Esophagus muscularis mucosa (tissue), 4 donors: ENCODE measurements at places on chromosomes 12 and 14.

GRCh38 chr14:80354860-80355581, 143.7 kb upstream of the DIO2 start:
- DNase-seq = no peak
- no peaks in the 10 kb centered on the region for H3K27me3 ChIP-seq
- H3K27ac ChIP-seq = no peak overlapping the region
- H3K4me3 ChIP-seq = no peak overlapping the region
- H3K4me1 ChIP-seq = no peaks in the 10 kb centered on the region

GRCh38 chr12:81888106-81888740, 129.1 kb upstream of the PPFIA2 start:
- no peak overlapping the region for H3K4me3 ChIP-seq
- no peaks in the 10 kb centered on the region for H3K4me1 ChIP-seq
- no peak overlapping the region for H3K27ac ChIP-seq

DNA sequence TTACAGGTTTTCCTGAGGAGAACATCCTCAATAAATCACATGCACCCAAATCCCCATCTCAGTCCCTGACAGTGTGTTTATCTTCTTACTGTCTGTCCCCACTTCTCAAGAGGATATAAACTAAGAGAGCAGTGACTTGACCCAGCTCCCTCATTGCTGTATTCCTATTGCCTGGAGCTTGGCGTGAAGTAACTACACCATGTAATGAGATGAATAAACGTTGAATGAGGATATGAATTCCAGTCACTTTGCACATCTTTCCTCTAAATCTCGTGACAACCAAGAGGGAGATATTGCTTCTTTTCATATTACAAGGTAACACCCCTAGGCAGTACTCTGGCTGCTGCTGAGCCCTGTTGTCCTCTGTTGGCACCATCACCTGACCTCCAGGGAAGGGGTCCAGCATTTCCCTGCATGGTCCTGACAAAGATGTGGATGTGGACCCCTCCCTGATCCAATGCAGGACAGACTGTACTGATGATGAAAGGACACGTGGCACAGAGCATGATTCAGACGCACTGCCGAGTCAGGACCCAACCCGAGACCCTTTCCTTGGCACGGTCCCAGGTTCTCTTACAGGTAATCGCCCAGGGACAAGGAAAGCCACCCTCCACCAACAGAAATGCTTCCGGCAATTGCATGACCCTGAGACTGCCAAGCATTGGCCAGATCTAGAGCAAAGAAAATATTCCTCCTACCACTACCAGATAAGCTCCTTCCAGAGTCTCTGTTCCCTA, 47.7 kb upstream of the CPM start:
- no peak for DNase-seq
- no peak overlapping the region for H3K4me3 ChIP-seq
- no peaks in the 10 kb centered on the region for H3K27me3 ChIP-seq
- no peaks in the 10 kb centered on the region for H3K4me1 ChIP-seq

GRCh38 chr12:123253641-123254459, 17.8 kb downstream of the CDK2AP1 start:
- H3K27me3 ChIP-seq = no peaks in the 10 kb centered on the region
- H3K36me3 ChIP-seq = peaks cover 53% of the 10 kb centered on the region
- no peak overlapping the region for H3K27ac ChIP-seq
- no peak overlapping the region for H3K4me3 ChIP-seq
- H3K4me1 ChIP-seq = peaks cover 31% of the 10 kb centered on the region
- DNase-seq = no peak

- no peak overlapping the region for H3K27ac ChIP-seq
- H3K36me3 ChIP-seq = no peaks in the 10 kb centered on the region
- H3K27me3 ChIP-seq = no peaks in the 10 kb centered on the region
Observed at GRCh38 chr14:81401420-81402122, 1.4 kb upstream of the STON2 start.

DNA sequence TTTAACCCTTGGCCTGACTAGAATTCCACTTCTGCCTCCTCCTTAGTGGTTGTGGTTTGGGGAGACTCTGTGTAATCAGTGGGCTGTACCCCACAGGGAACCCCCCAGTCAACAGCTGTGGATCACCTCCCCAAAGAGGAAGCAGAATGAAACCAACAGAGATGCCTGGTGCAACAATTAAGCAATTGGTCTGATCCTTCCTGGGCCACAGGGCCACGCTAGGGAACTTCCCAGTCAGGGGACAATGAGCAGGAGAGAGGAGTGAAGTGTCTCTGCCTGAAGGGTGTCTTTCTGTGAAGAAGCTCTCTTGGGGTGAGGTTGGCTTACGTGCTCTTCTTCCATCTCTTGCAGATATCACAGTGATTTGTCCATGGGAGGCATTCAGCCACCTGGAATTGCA, 8.2 kb downstream of the PDE6H start:
- H3K4me3 ChIP-seq = no peak overlapping the region
- H3K4me1 ChIP-seq = no peaks in the 10 kb centered on the region
- no peak overlapping the region for H3K27ac ChIP-seq
- DNase-seq = no peak

GRCh38 chr14:76941946-76942805, 86.3 kb downstream of the IRF2BPL start:
- no peaks in the 10 kb centered on the region for H3K36me3 ChIP-seq
- no peak for DNase-seq
- H3K4me1 ChIP-seq = peaks cover 41% of the 10 kb centered on the region
- H3K4me3 ChIP-seq = no peak overlapping the region

DNA sequence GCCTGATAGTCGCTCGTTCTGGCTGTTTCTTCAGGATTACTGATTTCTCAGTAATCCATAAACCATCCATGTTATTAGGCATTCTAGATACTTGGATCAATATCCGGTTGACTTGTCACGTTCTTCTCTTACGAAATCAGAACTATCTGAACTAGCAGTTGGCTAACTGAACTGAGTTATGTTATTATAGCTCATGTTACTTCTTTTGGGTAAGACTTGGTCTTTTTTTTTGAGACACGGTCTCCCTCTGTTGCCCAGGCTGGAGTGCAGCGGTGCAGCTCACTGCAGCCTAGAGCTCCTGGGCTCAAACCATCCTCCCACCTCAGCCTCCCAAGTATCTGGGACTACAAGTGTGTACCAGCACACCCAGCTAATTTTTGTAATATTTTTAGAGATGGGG, 178.6 kb downstream of the PRKCH start:
- no peaks in the 10 kb centered on the region for H3K27me3 ChIP-seq
- H3K4me3 ChIP-seq = no peak overlapping the region
- H3K27ac ChIP-seq = no peak overlapping the region
- DNase-seq = no peak
- peaks cover 16% of the 10 kb centered on the region for H3K4me1 ChIP-seq
- H3K36me3 ChIP-seq = no peaks in the 10 kb centered on the region

- no peaks in the 10 kb centered on the region for H3K27me3 ChIP-seq
- peaks cover 39% of the 10 kb centered on the region for H3K4me1 ChIP-seq
- DNase-seq = no peak
- no peak overlapping the region for H3K4me3 ChIP-seq
- no peak overlapping the region for H3K27ac ChIP-seq
Observed at GRCh38 chr12:121404734-121405133, 4.8 kb downstream of the RNF34 start.

- peaks cover 9% of the 10 kb centered on the region for H3K4me1 ChIP-seq
- no peak overlapping the region for H3K4me3 ChIP-seq
- H3K36me3 ChIP-seq = no peaks in the 10 kb centered on the region
- no peak overlapping the region for H3K27ac ChIP-seq
- no peak for DNase-seq
Observed at GRCh38 chr12:41920355-41920754, 224.3 kb downstream of the GXYLT1 start.

DNA sequence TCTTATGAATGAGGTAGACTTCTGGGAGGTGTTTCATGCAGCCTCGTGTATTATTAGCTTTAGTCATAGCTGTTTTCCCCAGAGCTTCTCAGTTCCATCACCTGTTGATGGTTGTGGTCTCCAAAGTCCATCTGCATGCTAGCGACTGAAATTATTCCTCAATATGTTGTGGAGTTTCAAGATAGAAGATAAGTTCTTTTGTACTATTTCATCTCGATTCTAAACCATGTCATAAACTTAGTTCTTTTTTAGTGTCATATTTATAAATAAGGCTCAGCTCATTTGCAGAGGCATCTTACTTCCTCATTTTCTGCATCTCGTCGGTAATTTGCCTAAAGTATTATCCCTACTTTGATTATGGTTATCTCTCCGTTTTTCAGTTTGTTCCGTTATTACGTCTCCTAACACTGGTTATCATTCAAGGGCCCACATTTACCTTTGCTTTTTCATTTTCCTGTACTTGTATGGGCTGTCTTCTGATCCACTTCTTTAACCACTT, 119.1 kb downstream of the ITPR2 start:
- H3K4me1 ChIP-seq = no peaks in the 10 kb centered on the region
- H3K4me3 ChIP-seq = no peak overlapping the region
- no peak overlapping the region for H3K27ac ChIP-seq
- no peaks in the 10 kb centered on the region for H3K27me3 ChIP-seq
- DNase-seq = no peak

DNA sequence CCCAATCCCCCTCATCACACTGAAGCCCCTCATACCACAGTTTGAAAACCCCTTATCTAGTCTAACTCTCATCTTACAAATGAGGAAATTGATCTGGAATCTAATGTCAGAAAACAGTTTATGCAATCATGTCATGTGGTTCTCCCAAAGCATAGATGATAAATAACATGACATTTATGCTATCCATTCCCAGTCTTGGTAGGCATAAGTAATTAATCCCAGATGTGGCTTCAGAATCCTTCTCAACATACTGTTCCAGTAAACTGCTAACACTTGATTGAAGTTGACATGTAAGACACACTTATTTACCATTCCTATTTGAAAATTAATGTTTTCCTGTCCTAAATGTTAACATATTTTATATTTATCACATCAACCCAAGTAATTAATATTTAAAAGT, 168.7 kb downstream of the GALC start:
- no peaks in the 10 kb centered on the region for H3K27me3 ChIP-seq
- no peaks in the 10 kb centered on the region for H3K36me3 ChIP-seq
- H3K27ac ChIP-seq = no peak overlapping the region
- no peak overlapping the region for H3K4me3 ChIP-seq

DNA sequence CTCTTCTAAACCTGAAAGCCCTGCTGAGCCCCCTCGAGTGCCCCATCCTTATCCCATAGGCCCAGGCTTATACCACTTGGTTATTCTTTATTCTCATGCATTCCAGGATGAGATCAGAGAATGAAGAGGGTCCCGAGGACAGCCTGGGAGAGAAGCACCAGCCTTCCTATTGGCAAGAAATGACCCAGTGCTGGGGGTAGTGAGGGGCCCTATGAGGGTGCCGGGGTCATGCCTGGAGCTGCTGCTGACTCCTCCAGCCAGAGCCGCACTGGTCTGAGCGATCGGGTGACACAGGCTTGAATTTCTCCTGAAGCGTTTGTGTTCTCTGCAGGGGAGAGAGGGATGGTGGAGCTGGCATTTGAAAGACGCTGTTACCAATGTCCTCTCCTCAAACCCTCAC, 18.1 kb downstream of the MORN3 start:
- no peak overlapping the region for H3K4me3 ChIP-seq
- H3K36me3 ChIP-seq = no peaks in the 10 kb centered on the region
- H3K4me1 ChIP-seq = no peaks in the 10 kb centered on the region
- no peak for DNase-seq

GRCh38 chr12:47745485-47746041, 13.1 kb downstream of the RAPGEF3 start:
- H3K4me1 ChIP-seq = peaks cover 16% of the 10 kb centered on the region
- no peak overlapping the region for H3K27ac ChIP-seq
- no peaks in the 10 kb centered on the region for H3K36me3 ChIP-seq
- no peak for DNase-seq
- no peaks in the 10 kb centered on the region for H3K27me3 ChIP-seq
